ENCODE measurements at places on chromosomes 1 and 21. TPM values are rescaled to one million over a fixed set of nuclear protein-coding genes. Genes with fewer than 3 reads are reported as not detected.

- DNase-seq: no peak
Measured at GRCh38 chr1:38571726-38572125, 287.8 kb downstream of the RRAGC start.

- DNase-seq: no peak
Measured at GRCh38 chr1:34684266-34684665, 70.6 kb upstream of the GJB5 start.

DNA sequence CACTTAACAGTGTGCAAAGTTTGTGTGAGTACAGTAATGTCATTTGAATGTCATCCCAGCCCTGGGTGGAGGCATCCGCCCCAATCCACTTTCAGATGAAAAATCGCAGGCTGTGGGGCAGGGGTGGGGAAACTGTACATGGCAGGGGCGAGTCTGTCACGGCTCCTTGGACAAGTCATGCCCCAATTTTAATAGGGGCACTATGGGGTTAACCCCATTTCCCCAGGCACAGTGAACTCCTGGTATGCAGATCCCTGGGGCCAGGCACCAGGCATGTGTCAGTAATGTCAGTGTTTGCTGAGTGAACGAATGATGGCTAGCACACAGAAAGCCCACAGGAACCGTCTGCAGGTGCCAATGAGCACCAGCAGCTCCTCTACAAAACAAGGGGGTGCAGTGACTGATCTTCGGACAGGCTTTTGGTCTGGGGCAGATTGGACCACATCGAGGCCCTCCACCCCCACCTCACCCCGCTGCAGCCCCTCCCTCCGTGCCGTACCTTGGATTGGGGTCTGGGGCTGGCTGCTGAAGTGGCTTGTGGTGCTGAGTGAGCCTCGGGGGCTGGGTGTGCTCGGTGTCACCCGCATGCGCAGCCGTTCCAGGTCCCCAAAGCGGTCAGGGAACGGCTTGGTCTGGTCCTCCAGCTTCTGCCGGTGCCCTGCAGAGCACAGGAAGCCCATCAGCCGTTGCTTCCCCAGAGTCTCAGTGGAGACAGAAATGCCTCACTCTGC is 23.2 kb downstream of the RUNX3 start:
- no peak for DNase-seq

- no peak for DNase-seq
Measured at GRCh38 chr1:100585786-100586185, 47.8 kb downstream of the GPR88 start.

GRCh38 chr1:21604208-21604957 is 64.8 kb downstream of the RAP1GAP start:
- no peak for DNase-seq

DNA sequence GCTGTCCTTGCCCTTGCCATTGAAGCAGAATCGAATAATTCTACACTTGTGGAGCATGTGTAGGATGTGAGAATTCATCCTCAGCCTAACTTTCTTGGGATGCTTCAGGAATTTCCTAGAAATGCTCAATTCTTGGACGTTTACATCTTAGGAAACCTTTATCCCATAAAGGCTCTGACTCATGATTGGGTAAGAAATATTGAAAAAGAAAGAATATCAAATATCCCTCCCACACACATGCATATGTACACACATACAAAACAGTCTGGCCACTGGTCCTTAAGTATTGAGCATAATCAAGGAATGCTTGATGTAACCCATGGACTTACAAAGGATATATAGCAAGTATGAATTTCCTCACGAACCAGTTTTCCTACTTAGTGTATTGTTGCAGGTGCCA is 83.9 kb upstream of the IPO9 start:
- DNase-seq: no peak

DNA sequence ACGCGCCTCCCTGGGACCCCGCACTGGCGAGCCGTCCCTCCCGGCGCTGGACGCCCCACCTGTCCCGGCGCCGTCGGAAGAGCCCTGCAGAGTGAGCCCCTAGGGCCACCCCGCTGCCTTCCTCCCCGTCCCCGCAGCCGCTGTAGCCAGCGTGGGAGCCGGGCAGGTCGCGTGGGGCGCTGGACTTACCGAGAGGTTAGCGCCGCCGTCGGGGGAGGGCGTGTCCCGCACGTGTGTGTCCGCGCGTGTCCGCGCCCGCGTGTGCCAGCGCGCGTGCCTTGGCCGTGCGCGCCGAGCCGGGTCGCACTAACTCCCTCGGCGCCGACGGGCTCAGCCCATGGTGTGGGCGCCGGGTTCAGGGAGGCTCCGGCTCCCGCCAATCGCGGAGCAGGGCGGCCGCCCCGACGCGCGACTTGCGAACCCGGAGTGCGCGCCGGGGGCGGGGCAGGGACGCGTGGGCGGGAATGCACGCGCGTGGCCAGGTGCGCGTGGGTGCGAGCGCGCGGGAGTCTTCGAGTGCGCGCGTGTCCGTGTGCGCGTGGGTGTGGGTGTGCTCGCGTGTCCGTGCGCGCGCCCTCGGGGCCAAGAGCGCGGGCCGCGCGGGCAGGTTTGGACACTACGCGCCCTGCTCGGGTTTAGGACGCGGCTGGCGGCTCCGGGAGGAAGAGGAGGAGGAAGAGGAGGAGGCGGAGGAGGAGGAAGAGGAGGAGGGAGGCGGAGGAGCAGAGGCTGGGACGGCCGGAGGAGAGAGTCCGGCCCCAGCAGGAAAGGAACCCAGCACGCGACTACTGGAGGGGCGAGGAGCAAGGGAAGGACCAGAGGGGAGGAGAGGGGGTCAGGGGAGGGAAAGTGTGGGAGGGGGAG is 145.2 kb upstream of the ETS2 start:
- no peak for DNase-seq

- DNase-seq: no peak
Measured at GRCh38 chr1:53732409-53732808, 6.6 kb downstream of the GLIS1 start.

DNA sequence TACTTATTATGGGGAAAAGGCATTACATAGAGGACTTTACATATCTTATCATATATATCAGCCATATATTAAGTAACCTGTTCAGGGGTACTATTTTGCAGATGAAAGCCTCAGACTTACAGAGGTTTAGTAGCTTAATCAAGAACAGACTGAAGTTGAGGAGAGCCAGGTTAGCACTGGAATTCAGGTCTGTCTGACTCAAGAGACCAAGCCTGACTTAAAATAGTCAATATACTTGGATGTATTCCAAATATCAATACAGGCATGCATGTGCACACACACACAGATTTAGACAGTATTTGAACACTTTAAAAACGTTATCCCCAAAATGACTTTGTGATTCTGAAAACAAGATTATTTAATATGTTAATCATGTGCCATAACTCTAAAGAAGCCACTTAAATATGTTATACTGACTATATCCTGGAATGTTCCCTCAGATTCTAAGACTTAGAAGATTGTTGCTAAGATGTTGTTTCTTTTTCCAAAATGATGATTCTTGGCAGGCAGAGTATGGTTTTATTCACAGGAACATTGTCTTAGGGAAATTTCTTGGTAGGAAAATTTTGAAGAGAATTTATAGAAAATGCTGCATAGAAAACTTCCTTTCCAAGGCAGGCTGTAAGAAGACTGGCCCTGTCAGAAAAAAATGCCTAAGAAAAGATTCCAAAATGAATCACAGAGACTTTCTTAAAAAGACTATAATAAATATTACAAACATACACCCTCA is 61.6 kb downstream of the ADAMTS1 start:
- no peak for DNase-seq

- peak; percentile 43 for DNase-seq
Measured at GRCh38 chr1:226131639-226132038, 54.9 kb downstream of the ACBD3 start.

DNA sequence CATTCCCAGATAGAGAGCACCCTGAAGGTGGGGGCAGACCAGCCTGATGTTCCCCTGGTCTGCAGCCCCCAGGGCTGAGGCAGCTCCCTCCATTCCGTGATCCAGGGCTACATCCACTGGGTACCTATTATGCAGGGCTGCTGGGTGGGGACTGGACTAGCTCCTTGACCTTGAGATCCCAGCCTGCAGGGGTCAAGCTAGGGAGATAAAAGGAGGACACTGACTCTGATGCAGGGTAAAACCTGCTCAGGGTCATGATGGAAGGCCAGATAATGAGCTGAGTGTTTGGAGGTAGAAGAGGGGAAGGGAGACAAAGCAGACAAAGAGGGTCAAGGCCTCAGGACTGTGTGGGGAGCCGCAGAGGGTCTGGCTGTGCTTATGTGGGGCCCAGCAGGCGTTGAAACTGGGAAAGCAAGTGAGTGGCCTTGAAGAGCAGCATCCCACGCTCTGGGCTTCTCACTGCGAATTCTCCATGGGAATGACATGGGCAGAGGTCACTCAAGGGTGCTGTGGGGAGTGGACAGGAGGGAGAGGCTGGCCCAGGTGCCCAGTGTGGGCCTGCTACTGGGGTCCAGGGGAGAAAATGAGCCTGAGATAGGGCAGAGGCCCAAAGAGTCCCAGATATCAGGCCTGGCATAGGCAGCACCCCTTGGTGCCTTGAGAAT is 9.7 kb downstream of the FOXO6 start:
- no peak for DNase-seq

DNA sequence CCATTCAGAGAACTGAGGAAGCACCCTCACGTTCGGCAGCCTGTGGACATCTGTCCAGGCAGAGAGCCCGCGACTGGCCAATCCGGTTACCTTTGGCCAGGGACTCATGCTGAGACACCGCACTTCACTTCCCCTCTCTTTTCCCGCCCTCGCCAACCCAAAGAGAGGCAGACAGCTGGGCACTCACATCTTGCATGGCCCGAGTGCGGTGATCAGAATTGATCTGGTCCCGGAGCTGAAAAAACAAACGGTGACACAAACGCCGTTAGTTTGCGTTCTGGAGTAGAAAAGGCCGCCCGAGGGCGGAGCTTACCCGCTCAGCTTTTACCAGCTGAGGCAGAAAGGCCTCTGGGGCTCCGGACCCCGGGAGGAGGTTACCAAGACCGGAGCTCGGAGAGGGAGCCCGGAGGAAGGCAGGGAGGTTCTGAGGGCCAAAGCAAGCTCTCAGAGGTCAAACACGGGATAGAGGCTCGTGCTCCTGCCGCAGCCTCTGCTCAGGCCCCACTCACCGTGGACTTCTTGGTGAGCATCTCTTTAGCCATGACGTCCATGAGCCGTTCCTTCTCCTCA is 376 bp downstream of the SF3A3 start:
- DNase-seq: no peak

GRCh38 chr1:32939655-32940371 is 24.8 kb downstream of the RNF19B start:
- no peak for DNase-seq

GRCh38 chr1:47694011-47694890 is 256.4 kb downstream of the FOXD2 start:
- DNase-seq: no peak

GRCh38 chr1:204990059-204990664 is 52.9 kb upstream of the CNTN2 start:
- DNase-seq: no peak

GRCh38 chr1:1371364-1371745 is 3.7 kb downstream of the AURKAIP1 start:
- DNase-seq: peak; percentile 48

DNA sequence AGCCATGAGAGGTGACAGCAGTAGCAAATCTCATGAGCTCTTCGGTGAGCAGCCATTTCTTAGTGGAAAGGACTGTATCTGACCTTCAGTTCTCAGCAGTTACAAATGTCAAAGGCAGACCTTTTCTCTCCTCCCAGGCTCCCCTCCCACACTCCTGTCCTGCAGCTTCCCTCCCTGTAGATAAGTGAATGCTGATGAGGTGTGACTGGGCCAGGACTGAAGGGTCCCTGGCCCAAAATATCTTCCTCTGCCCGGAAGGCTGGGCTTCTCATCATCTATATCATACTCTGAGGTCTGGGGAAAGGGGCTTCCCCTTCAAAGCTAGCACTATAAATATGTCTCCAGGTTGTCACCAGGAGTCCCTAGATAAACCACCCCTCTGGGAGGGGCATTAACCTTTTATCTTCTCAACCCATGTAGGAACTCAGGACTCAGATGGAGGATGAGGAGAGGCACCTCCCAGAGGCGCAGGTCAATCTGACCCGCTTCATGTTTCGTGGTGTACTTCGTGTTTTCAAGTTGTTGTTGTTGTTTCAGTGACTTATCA is 3.6 kb upstream of the ADAMTSL4 start:
- DNase-seq: no peak

- DNase-seq: no peak
Measured at GRCh38 chr1:59092126-59092525, 204.8 kb upstream of the FGGY start.

GRCh38 chr1:182602935-182603645 is 1.1 kb downstream of the RGS16 start:
- DNase-seq: no peak

DNA sequence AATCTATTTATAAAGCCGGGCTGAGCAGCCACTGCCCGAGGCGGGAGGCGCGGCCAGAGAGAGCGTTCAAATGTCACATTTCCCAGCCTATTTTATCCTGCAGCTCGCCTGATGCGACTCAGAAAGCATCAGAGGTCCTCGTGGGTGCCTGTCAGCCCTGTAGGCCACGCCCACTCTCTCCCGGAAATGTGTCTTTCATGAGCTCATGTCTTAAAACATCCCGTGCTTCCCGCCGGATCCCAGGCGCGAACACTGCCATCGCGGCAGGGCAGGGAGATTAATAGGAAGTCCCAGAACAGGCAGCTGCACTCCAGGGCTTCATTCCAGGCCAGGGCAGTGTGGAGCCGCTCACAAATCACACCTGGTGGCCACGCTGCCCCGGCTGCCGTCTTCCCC is 117.5 kb downstream of the PRDM16 start:
- peak; percentile 84 for DNase-seq

- no peak for DNase-seq
Measured at GRCh38 chr1:226951286-226952117, 11.4 kb downstream of the COQ8A start.

DNA sequence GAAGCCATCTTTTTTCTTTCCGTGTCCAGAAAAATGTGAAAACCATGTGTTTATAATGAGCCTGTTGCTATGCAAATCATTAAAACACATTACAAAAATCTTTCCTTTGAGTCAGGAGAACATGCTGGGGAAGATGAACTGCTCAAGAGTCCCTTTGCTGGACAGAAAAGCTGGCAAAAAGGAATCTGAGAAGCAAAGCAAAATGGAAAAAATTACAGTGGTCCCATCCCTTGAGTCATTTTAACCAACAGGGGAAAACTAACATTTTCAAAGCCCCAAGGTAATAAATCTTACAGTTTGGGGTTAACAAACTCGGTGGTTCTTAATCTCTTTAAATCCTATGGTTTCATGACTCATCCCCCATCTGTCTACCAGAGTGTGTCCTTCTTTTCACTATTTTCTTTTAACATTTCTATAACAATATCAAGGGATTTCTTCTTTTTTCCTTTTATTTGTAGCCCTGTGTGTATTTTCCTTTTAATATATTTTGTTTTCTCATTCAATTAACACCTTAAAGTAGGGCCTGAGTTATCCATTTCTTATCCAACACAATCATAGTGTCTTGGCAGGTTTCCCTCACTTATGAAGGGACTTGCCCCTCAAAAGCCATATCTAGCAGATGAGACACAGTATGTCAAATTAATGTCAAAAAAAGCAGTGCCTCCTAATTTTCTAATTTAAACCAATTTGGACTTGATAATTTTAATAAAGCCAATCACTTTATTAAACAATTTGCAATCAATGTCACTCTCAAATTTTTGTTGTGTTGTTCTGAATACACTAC is 105.4 kb downstream of the PTPN14 start:
- DNase-seq: no peak

GRCh38 chr1:247110627-247111258 is 6.6 kb upstream of the ZNF669 start:
- no peak for DNase-seq

OVAAL gene
- 2.0 TPM for total RNA-seq

CTH gene
- 0.60 TPM for total RNA-seq

RCSD1 gene
- 41.6 TPM for total RNA-seq

ARHGEF10L gene
- total RNA-seq: 59.9 TPM

MIB2 gene
- total RNA-seq: 103 TPM

RASAL2 gene
- 30.2 TPM for total RNA-seq
